ENCODE measurements at places on chromosomes 12 and 14.

GRCh38 chr12:30896461-30896860 lies 30.1 kb upstream of the TSPAN11 start:
- no peak for DNase-seq

DNA sequence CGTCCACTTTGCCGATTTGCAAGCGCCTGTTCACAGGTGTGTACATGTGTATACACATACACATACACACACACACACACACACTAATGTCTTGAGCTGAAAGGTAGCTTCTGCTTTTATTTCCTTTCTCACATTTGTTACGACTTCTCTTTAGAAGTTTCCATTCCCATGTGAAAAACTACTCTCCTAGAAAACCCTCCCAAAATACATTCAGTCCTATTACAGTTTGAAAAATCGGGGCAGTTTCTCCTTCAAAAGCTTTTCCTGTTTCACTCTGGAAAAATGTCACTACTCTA lies 3.9 kb downstream of the BLTP3B start:
- no peak for DNase-seq

- DNase-seq: no peak
These were observed 201.9 kb downstream of the FOXN3 start for GRCh38 chr14:89215114-89215513.

DNA sequence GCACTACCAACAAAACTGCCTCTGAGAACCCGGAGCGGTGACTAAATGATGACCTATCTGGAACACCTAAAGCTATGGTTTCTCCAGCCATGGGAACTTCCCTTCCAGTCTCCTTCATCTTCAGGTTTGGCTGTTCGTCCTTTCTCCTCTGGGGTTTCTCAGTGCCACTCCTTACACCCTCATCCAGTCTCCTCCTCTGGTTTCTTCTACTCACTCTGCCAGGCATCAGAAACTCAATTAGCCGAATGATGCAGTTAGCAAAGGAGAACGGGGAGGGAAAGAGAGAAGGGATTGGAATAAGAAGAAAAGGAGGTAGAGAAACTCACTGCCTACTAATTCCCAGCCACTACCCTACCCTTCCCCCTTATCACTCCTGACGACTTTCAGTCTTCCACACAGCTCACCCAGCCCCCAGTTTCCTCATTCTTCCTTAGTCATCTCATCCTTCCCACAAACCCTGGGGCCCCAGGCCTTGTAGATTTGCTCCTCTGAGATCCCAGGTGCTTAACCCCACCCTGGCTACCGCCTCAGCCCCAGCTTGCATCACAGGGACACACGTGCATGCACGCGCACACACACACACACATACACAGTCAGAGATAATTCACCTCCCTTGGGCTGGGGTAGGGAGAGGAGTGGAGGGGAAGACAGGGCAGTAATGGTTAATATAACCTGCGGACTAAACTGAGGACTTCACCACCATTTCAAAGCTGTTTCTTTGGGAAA lies 13.0 kb downstream of the FGD6 start:
- DNase-seq: no peak

DNA sequence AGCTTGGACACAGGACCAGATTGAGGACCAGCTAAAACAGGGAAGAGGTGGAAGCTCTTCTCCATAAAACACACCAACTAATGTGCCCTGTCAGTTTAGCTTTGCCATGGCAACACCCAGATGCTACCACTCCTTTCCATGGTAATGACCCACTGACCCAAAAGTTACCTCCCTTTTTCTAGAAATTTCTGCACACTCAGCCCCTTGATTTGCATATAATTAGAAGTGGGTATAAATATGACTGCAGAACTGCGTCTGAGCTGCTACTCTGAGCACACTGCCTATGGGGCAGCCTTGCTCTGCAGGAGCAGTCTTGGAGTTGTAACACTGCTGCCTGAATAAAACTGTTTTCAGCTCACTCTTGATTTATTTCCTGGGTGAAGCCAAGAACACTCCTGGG lies 3.2 kb upstream of the TDG start:
- no peak for DNase-seq
